ENCODE measurements at places on chromosomes 16 and 17.

- no peak for DNase-seq
Measured at GRCh38 chr17:32590974-32591373, 104.2 kb downstream of the CDK5R1 start.

DNA sequence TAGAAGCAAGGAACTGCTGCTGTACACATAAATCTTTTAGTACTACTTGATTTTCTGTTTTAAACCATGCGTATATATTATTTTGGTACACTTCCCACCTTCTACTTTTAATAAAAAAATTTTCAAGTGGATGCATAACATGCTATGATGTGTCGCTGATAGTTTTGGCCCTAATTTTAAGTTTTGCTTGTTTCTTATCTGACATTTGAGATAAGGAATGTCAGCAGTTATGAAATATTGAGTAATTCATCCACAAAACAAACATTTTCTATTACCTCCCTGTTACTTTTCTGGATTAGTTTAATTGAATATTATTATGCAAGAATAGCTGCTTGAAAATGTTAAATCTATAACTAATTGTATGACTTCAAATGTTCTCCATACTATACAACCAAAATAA lies 35.8 kb downstream of the N4BP1 start:
- no peak for DNase-seq

- DNase-seq: no peak
Measured at GRCh38 chr16:3623642-3624041, 12.2 kb upstream of the SLX4 start.

DNA sequence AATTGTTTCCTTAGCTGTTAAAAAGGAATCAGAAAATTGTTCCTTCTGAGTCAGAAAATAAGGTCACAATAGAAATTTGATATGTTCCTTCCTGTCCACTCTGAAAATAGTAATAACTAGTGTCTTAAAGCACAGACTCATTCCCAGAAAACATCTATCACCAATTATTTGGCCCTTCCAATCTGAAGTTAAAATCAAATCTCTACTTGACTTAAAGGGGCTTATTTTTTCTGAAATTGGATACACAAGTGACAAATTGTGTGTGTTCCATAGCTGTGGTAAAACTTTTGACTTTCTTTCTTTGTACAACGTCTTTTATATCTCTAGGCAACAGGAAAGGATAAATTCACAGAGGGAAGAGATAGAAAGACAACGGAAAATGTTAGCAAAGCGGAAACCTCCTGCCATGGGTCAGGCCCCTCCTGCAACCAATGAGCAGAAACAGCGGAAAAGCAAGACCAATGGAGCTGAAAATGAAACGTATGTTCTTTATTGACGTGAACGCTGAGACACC lies 54.5 kb upstream of the MRC2 start:
- no peak for DNase-seq

- DNase-seq: no peak
Measured at GRCh38 chr17:77726549-77727006, 231.9 kb upstream of the TNRC6C start.

GRCh38 chr17:33451221-33451620 lies 158.1 kb upstream of the ASIC2 start:
- no peak for DNase-seq

DNA sequence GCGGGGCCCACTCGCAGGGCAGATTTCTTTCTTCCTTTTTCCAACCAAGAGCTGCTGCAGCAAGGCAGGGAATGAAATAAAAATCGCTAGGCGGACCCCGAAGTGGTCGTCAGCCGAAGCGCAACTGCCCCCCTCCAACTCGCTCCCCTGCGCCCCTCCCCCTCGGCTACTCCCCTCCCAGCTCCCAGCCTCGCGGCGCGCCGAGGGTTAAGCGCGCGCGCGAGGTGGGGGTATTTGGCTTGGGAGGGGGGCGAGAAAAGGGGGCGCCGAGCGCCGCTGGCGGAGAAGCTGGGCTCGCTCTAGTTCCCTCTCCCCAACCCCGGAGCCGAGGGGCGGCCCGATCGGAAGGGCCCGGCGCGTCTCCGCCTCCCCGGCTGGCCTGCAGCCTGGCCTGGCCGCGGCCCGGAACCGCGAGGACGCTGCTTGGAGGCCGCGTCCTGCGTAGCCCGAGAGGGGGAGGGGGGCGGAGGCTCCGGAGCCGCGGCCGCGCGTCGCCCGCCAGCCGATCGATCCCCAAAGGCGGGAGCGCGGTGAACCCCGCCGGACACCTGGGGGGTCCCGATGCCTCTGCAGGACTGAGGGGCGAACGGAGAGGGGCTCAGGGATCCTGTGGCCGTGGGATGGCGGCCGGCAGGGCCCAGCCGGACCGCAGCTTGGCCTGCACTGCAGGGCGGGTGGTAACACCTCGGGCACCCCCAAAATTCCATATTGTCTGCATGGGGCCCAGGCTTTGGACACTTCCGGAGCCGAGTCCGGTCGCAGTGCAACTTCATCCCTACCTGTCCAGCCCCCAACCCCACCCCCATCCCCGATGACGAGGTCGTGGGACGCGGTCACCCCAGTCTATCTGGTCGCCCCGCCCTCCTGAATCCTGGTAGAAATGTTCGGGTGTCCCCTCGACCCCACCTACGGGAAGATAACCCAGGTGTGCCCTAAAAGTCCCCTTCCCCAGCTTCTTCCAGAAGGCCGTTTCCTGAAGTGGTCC lies 4.9 kb upstream of the CBX4 start:
- no peak for DNase-seq

- DNase-seq: peak; percentile 10
Measured at GRCh38 chr17:45784741-45785479, 790 bp downstream of the CRHR1 start.

GRCh38 chr17:68954146-68954896 lies 871 bp downstream of the ABCA8 start:
- DNase-seq: no peak

- DNase-seq: no peak
Measured at GRCh38 chr17:76986365-76986764, 118.2 kb downstream of the MGAT5B start.

DNA sequence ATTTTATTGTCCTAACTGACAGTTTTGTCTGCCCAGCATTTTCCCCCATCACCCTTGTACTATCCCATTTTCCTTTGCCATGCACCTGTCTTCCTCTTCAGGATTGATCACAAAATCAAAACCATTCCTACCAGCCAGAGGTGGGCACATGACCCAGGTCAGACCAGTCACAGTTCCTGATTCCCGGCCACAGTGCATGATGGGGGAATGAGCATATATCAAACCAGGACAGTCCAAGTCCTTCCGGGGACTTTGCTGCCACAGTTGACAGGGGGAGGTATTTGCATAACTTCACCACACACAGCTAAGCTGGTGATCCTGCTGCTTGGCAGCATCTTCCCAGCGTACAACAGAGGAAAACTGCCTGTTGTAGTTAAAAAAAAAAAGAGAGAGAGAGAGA lies 493.9 kb downstream of the WWOX start:
- no peak for DNase-seq

DNA sequence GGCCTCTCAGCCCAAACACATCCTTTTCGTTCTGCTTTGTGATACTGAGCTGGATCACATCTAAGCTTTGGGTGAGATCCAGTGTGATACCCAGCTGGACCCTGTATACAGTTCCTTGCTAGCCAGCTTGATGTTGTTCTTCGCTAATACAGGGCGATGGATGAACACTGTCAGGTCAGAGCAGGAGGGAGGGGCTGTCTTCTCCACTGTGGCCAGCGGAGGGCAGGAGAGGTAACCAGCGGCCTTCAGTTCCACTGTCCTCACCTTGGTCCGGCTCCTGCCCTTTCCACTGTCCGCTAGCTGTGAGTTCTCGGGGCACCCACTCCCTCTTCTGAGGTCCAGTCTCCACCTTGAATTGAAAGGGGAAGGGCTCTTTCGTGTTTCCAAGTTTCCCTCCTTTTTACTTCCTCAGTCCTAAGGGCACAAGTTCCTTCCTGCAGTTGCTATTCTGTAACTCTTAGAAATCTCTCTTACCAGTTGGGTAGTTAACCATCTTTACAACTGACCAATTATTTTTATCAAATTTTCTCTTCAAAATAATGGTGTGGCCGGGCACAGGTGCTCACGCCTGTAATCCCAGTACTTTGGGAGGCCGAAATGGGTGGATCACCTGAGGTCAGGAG lies 3.0 kb upstream of the ZNF213 start:
- DNase-seq: peak; percentile 42

DNA sequence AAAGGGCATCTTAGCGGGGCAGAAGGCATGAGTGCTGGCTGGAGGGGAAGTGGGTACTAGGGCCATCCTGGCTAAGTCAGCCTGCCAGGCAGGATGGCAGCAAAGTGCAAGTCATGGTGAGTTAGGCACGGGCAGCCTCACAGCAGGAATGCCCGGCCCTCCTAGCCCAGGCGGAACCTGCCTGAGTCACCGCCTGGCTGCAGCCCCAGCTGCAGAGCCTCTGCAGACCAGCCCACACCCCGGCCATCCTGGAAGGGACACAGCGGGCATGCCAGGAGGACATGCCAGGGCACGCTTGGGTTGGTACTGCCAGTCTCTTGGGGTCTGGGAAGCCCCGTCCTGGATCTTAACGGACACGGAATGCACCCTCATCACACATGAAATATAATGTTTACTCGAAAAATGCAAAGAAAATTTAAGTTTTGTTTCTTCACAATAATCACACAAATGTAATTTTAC lies 5.0 kb upstream of the ALDH3A1 start:
- no peak for DNase-seq

GRCh38 chr16:20916942-20917341 lies 16.4 kb downstream of the LYRM1 start:
- DNase-seq: peak; percentile 89

DNA sequence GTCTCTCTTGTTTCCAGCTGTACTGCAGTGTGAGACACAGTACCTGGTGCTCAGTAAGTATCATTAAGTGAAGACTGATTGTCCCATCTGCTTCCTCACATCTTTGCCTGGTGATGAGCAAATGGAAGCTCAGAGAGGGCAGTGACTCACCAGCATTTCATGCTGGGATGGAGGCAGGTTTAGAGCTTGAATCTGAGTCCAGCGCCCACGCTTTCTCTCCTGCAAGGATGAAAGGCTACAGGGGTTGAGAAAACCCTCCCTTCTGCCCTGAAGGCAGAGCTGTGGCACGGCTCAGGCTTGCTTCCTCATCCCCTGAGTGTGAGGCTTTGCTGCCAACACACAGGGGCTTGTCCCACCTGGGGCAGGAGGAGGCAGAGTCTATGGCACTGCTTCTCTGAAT lies 1.5 kb upstream of the RNF112 start:
- DNase-seq: no peak

DNA sequence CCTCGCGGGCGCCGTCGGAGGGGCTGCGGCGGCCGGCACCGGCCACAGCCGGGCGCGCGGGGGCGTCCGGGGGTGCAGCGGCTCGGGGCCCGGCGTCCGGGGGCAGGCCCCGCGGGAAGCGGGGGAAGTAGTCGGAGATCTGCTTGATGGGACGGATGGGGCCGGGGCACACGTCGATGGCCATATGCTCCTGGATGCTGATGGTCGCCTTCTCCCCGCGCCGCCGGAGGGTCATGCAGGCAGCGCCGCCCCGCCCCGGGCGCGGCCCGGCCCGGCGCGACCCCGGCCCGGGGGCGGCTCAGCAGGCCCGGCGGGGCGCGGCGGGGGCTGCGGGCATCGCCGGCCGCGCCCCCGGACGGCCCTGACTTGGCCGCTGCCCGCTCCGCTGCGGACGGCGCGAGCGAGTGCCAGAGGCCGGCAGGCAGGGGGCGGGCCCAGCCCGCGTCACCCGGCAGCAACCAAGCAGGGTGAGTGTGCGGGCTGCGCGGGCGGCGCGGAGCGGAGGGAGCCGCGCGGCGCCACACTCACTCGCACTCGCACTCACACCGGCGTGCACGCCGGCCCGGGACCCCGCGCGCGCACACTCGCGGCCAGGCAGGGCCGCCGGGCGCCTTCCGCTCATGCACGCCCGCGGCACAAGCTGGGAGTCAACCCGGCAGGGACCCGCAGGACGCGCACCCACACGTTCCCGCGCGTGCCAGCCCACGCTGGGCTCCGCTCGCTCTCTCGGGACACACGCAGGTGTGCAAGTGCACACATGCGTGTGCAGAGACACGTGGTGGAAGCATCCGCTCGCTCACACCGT lies at the start of gene DOC2B:
DOC2B (minus strand) TSS at position 406 of the 805 bp plus-strand sequence; CDS start at position 235, 171 bp downstream.
- DNase-seq: no peak

DNA sequence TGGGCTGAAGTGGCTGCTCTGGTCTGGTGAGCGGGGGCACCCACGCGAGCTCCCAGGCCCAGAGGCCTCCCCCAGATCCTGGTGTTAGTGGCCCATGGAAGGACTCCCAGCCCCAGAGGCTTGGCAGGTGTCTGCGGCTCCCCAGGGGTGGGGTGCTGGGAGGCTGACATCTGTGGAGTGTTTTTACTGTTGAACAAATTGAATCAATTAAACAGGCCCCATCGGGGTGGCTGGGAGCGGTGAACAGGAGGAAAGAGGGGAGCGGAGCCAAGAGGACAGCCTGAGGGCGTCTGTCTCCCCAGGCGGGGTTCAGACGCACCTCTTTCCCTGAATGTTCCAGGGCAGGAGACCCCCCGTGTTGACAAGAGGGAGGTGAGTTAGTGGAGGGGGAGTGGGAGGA lies 29.9 kb downstream of the ACTG1 start:
- no peak for DNase-seq

- DNase-seq: no peak
Measured at GRCh38 chr17:66676421-66676820, 158.5 kb upstream of the CACNG5 start.

DNA sequence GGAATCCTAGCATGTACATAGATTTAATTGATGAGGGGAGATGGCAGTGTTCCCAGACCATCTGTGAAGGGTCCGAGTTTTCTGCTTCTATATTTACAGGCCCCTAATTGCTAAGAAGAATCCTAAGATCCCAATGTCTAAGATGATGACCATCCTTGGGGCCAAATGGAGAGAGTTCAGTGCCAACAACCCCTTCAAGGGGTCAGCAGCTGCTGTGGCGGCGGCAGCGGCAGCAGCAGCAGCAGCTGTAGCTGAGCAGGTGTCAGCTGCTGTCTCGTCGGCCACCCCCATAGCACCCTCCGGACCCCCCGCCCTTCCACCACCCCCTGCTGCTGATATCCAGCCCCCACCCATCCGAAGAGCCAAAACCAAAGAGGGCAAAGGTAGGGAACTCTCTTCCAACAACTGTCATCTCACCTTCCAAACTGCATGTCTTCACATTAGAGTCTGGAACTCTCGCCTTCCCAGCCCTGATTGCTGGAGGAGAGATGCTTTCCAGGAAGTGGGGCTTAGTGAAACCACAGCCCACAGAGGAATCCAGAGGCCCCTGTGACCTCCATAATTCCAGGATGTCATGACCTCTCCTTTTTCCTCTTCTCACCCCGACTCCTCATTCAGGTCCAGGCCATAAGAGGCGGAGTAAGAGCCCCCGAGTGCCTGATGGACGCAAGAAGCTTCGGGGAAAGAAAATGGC lies 4.7 kb downstream of the CHD3 start:
- no peak for DNase-seq

DNA sequence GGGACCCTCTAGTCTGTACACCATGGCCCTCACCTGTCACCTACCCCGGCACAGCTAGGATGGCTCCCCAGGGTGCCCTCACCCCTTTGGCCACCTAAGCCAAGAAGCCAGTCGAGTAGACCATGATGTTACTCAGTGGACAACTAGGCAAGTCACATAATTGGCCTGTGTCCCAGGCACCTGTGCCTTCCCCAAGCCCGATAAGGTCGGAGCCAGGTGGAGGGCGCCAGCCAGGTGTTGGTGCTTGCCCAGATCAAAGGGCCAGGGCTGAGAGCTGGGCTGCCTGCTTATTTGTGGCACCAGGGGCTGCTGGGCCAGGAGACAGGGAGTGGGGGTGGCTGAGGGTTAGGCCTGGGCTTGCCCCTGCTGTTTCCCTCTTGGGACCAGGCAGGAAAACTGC lies 16.8 kb downstream of the SPNS2 start:
- DNase-seq: no peak

- no peak for DNase-seq
Measured at GRCh38 chr17:27320222-27320560, 26.3 kb downstream of the WSB1 start.

GRCh38 chr17:2237521-2237921 lies 66.1 kb downstream of the SMG6 start:
- DNase-seq: no peak
